ENCODE measurements at places on chromosomes 16 and 17. TPM values are rescaled to one million over a fixed set of nuclear protein-coding genes. Genes with fewer than 3 reads are reported as not detected.

DNA sequence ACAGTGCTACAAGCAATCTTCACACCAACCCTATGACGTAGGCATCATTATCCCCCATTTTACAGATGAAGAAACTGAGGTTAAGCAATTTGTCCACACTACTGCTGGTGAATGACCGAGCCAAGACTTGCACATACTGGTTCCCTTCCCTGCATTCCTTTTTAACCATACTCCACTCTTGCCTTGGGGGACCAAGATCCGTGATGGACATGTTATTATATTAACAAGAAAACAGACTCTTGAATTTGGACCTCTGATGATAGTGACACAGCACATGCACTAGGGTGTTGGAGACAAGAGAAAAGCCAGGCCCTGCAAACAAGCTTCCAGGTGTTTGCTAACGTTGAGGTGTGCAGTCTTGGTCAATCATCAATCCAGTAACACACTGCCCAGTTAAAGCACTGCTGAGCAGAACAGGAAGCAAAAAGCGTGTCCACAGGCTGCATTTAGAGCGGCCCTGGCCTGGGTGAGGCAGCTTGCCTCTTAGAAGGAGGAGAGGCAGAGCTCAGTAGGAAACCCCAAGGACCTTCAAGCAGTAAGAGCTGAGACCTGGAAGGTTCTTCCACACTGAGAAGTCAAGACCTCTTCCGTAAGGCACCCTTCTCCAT lies 36.7 kb downstream of the HNF1B start:
- no peak for DNase-seq

- no peak for DNase-seq
These were observed 452.1 kb upstream of the HSBP1 start for GRCh38 chr16:83355570-83356218.

DNA sequence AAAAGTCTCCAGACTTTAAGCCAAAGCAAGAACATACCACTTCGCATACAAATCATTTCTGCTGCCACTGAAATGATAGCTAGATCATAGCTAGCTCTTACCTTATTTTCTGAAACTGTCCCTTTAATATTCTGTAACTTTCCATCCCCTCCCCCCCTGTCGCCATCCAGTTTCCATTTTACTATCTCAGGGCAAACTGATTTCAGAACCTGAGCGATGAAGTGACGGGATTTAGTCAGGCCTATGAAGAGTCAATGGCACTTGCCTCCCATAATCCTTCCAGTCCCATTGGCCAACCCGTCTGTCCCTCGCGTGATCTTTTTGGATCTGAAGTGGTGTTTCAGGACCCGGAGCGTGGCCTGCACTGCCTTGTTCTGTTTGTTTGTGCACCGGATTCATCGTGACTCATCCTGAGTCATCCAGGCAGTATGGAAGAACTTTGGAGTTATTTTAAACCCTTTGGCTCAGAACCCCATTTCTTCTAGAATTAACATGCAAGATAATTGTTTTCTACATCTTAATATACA lies 199.8 kb upstream of the CHMP6 start:
- DNase-seq: peak; percentile 99

DNA sequence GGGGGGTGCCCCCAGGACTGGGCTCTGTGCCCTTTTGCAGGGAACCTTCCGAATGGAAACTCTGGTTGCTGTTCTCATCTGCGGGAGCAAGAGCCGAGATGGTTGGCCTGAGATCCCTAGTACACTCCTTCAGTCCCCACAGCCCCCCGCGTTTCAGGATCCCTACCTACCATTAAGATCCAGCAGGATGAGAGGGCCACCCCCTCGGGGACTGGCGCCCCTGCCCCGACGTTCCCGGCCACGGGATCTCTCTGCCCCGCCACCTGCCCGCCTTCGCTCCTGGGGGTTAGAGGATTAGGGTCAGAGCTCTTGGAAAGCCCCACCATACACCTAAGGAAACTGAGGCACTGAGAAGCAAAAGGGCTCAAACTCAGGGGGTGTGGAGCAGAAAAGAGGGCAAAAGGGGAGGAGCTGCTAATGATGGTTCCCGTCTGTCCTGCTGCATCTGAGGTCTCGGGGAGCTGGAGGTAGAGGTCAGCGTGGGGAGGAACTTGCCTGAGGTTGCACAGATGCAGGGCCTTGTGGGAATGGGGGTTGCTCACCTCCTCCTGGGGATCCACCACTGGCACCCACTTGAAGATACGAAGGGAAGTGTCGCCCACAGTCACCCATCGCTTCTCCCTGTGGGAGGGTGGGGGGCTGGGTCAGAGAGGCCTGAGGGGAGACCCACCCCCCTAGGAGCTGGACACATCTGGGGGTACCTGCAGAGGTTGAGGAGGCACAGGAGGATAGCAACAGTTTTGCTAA lies 1.0 kb downstream of the BCL7C start:
- no peak for DNase-seq

DNA sequence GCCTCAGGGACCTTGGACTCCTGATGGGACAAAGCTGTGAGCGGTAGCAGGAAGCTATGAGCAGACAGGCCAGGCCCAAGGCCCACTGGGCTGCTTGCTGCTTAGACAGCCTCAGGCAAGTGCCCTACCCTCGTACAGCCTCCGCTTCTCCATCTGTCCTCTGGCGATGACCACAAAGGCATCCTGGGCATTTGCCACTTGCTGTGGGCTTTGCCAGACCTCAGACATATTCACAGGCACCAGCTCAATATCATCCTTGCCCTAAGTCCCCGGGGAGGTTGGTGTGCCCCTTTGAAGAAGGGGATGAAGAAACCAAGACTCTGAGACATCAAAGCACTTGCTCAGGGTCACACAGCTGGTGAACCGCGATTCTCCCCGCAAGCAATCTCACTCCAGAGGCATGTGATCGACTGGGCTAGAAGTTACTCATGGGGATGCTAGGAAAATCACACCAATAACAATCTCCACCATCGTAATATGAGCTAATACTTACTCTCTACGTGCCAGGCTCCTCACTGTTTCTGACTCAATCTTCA lies 21.7 kb downstream of the PPL start:
- DNase-seq: peak; percentile 87

DNA sequence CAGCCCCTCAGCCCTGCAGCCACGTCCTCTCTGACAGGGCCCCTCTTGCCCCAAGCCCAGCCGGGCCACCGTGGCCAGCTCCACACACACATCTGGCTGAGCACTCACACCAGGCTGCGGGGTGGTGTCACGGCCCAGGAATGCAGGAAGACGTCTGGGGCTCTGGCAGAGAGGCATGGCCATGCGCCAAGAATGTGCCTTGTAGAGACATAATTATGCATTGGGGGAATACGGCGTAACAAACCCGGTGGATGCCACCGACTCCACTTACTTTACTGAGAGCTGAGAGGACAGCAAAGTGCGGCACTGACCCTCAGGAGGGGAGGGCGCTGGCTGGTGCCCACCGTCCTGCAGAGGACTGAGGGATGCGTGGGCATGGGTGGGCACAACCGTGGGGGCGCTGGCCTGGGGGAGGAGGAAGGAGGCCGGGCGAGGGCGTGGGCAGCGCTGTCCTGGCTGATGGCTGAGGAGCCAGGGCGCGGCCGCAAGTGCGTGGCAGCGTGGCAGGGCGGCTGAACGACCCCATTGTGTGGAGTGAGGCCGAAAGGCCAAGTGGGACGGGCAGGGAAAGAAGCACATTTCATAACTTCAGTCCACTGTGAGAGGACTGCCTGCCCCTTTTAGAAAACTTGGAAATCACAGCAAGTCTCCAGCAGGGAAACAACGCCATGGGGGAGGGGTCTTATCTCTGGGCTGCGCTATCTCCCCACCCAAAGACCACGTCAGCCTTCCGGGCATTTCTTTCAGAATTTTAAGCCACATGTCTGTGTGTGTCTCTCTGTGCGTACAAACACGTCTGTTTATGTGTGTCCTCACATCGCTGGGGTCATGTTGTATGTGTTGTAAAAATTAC lies 30.6 kb downstream of the METRNL start:
- DNase-seq: peak; percentile 97

DNA sequence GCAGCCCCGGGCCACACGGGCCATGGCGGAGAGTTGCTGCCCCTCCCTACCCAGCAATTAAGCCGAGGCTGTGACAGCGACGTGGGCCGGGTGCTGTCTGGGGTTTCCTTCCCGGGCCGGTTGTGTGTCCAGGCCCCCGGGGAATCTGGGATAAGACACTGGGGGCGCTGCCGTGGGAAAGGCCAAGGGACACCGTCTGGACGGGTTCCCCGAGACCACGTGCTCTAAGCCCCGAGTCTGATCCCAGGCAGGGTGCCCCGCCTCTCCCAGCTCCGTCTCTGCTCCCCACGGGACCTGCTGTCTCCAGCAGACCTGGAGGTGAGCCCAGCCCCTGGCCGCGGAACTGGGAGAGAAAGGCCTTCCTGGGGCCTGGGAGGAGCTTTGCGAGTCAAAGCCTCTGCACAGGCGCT lies 92.2 kb downstream of the IRX3 start:
- DNase-seq: peak; percentile 7

- DNase-seq: peak; percentile 80
These were observed 209.4 kb downstream of the SEC14L1 start for GRCh38 chr17:77349976-77350830.

DNA sequence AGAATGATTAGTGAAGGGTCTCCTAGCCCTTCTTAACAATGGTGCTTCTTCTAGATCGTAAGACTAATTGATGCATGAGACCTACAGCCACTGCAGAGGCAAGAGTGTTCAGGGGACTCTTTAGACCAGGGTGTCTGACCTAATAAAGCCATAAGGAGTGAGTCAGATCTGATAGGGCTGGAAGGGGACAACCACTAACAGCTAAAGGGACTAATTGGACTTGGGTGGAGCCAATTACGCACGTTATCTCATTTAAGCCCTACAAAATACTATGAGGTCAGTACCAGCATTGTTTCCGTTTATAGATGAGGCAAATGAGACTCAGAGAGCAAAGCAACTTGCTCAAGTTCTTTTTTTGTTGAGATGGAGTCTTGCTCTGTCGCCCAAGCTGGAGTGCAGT lies 14.5 kb upstream of the RNF222 start:
- no peak for DNase-seq

- DNase-seq: no peak
These were observed 2.1 kb downstream of the IFT20 start for GRCh38 chr17:28333083-28333746.

GRCh38 chr16:66165879-66166278 lies 200.6 kb upstream of the CDH5 start:
- peak; percentile 36 for DNase-seq

DNA sequence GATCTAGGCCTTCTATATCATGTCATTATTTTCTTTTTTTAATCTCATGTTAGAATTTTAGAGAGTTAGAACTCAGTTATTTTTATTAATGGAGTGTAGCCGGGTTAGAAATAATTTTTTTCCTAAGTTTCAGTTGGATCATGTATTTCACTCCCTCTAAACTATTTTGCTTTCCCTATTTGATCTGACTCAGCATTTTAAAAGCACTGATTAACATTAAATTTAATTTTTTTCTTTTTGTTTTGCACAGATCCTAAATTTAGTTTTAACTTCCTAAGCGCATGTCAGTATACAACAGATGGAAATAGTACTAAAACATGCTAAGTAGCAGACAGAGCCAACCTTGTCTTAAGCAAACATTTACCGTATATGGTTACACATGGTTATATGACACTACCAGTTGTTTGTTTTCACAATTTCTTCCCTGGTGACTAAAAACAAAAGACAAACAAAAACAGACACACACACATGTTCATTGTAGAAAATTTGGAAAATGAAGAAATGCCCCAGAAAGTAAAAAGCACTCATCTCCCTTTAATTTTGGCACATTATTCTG lies 33.6 kb upstream of the RAB11FIP4 start:
- DNase-seq: no peak

DNA sequence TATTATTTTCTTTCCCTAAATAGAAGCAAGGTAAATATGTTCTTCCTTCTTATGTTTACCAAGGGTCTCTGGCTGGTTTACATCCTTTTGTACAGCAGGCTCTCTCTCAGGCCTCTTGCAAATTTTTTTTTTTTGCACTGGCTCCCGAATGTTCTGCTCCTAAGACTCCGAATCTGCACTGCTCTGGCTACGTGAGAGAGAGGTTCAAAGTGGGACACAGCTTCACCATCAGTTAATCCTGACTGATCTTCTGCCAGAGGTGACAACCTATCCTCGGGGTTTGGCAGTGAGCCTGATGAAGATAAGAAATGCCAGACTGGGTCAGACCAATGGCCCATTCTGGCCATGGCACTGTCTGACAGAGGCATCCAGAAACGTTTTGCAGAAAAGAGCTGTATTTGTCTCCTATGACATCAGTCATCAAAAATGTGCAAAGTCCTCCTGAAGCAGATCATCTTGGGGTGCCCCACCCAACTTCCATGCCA lies 136.9 kb downstream of the GRIN2A start:
- DNase-seq: no peak

GRCh38 chr17:1789936-1790335 lies 28.1 kb downstream of the SERPINF1 start:
- DNase-seq: no peak

- no peak for DNase-seq
These were observed 15.6 kb downstream of the NACA2 start for GRCh38 chr17:61575352-61575975.

DNA sequence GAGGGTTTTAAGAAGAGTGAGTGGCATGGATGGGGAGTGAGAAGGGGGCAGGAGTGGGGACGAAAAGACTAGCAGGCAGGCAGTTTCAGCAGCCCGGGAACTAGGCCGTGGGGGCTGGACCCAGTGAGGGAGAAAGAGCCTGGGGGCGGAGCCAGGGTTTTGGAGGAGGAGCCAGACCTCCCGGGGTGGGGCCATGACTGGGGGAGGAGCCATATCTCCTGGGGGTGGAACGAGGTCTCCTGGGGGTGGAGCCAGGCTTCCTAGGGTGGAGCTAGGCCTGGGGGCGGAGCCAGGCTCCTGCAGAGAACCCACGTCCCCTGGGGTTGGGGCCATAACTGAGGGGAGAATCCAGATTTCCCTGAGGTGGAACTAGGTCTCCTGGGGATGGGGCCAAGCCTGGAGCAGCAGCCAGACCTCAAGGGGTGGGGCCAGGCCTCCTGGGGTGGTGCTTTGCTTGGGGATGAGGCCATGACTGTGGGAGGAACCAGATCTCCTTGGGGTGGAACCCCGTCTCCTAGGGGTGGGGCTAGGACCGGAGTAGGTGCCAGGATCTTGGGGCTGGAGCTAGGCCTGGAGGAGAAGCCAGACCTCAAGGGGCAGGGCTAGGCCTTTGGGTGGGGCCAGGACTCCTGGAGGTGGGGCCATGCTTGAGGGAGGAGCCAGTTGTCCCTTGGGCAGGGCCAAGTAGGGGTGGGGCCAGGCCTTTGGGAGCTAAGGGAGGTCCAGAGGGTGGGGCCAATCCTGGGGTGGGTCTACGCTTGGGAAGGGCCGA lies 41.7 kb upstream of the JPH3 start:
- DNase-seq: peak; percentile 23

GRCh38 chr17:53896047-53896446 lies 73.3 kb downstream of the KIF2B start:
- peak; percentile 1 for DNase-seq

The KRT33B gene
- not detected for total RNA-seq

The HAP1 gene
- total RNA-seq: 0.26 TPM

The SMIM36 gene
- total RNA-seq: not detected

The UNC119 gene
- total RNA-seq: 19.2 TPM

The EFCAB13 gene
- total RNA-seq: 9.2 TPM

The SAP30BP gene
- total RNA-seq: 40.6 TPM

The SLC5A2 gene
- total RNA-seq: not detected

The ACSM5 gene
- not detected for total RNA-seq

The MIS12 gene
- total RNA-seq: 11.2 TPM

The SLC16A11 gene
- under 0.01 TPM for total RNA-seq
